ENCODE measurements at places on chromosomes 12 and 14.

DNA sequence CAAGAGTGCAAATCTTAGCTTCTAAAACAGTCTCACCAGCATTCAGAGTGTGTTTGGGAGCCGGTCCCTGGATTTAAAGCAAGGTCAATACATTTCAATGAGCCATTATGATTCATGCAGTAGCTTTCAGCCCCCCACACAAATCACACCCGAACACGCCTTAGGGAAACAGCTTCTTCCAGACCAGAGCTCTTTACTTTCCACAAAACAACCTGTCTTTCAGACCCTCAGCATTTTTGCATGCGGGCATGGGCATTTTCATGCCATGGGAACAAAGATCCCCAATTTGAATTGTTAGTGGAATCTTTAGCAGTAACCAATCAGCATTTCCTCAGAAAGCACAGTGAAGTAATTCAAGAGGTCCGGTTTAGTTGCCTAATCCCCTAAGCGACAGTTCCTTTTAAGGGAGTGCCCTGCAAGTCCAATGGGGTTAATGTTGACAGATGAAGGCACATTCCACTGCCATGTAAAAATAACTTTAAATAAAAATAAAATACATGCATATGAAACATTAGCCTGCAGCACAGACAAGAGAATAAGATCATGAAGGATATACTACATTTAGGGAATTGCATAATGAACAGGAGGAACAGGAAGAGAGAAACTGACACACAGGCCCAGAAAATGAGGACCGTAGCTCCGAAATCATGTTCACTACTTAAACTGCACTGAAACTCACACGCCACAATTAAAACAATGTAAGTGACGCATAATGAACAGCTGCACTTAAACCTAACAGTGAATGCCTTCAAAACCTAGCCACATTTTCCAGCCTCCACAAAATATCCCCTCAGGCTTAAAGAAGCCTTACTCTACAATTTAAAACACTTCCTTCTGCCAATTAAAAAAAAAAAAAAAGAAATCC is 4.0 kb downstream of the VPS37B start:
- DNase-seq, result no peak

- DNase-seq, result no peak
Measured at GRCh38 chr12:129885287-129885686, 18.5 kb downstream of the TMEM132D start.

DNA sequence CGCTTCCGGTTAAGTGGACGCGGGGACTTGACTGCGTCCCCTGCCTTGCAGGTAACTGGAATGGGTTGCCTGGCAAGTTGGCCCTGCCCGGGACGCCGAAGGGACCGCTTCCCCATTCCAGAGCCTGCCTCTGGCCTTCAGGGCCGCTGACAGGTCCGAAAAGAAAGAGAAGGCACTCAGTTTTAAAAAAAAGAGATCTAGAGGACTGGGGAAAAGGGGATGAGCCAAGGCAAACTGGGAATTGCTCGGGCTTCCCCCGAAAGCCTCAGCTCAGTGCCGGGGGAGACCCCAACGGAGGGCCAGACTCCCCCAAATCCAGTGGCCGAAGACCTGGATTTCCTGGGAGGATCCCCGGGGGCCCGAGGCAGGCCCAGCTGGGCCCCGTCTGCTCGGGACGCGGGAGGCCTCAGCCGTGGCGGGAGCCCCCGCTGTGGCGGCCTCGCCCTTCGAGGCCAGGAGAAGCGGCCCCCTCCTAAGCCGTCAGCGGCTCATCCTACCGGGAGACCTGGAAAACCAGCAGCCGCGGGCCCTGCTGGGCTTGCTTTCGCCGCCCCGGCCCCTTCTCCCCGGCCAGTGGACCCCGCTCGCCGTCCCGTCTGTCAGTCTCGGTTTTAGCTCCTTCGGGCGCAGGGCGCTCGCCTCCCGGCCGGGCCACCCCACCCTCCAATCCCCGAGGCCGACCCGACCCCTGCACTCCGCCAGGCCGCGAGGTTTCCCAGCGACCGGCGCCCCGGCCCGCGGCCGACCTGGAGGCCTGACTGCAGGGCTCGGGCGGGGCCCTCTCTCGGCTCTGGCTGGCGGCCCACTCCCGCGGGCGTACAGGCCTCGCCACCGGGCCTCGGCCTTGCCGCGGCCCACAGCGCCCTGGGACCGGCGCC is 12.5 kb downstream of the OTX2 start:
- no peak for DNase-seq

DNA sequence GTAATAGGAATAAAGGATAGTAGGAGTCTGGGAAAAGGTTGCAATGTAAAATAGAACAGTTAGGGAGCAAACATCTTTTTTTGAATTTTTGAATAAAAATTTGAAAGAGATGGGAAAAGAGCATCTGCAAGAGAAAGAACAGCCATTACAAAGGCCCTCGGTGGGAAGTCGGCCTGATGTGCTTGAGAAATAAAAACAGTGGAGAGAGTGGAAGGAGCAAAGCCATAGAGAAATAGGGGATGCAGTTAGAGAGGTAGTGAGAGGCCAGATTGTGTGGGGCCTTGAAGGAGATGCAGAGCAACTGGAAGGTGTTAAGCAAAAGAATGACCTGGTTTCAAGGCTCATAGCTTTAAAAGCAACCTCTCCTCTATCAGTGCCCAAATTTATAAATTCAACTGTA is 409.8 kb downstream of the RERGL start:
- DNase-seq, result no peak

- no peak for DNase-seq
Measured at GRCh38 chr12:95231190-95231589, 13.6 kb downstream of the VEZT start.

DNA sequence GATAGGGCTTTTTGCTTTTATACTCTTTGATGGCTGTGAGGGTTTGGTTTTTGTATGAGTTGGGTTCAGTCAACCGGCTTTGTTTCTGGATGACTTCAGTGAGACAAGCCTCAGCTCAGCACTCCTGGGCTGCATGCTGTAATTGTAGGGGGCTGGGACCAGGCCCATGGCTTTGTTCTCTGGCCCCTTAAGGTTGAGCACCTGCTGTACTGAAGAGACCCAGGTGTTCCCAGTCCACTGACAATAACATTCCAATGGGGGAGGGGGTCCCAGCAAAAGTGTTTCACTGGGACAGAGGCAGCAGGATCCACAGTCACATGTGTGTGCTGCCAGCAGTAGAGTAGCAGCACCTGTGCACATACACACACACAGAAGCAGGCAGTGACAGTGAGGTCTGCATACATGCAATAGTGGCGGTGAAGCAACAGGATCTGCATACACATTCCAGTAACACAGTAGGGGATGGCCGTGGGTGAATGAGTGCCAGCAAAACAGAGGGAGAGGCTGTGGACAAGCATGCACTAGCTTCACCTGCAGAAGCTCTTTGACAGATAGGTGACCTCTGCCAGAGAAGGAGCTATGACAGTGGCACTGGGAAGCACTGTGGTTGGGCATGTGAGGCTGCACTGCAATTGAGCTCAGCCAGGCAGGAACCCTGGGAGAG is 240.4 kb downstream of the ASCL1 start:
- no peak for DNase-seq

DNA sequence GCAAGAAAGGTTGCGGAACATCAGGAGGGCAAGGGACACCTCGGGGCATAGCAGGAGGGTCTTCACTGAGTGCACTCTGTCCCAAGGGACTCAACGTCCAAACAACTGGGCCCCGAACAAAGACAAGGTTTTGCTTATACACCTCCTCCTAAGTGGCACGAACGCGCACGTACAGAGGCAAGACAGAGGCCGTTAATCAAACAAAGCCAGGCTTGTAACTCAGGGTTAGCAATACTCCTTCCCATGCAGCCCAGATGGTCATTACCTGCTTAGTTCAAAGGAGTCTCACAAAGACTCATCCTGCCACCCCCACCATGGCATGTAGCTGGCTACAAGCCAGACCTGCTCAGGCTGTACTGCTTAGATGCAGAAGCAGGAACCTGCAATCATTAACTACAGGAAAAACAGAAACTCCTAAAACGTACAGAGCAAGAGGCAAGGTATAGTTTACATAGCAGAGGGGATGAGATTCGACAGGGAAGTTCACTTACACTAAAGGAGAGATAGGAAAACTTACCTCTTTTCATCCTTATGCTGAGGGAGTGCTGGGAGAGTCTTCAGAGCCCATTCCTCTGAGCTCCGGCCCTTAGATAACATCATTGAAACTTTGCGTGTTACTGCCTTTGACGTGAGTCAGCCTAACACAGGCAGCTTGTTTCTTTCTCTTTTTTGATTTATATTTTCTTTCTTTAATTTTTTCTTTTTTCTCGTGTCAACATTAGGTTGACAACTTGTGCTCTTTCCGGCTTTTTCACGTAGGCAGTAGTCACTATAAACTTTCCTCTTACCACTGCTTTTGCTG is 1319.1 kb downstream of the TMEM121 start:
- DNase-seq, result peak; percentile 28

DNA sequence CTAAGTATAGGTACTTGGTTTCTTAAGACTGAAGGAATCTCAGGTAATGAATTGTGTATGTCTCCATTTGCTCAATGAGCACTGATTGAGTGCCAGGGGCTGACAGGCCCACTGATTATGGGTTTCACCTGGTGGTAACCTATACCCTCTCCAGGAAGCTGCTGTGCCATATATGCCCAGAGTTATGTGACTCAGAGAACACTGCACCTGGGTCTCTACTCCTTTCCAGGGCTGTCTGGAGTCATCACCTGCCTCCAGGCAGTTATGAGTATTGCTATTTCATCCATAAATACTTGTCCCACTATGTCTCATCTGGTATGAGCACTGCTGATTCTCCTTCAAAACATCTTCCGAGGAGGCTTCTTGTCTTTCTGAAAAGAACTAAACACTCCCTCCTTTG is 692.9 kb downstream of the BCL11B start:
- no peak for DNase-seq

GRCh38 chr12:8912914-8913313 is 1.4 kb upstream of the PHC1 start:
- no peak for DNase-seq
